Endothelial cell of umbilical vein (primary cell): ENCODE measurements at places on chromosomes 1 and 21. TPM values are rescaled to one million over a fixed set of nuclear protein-coding genes. Genes with fewer than 3 reads are reported as not detected.

VWA5B1 gene
- polyA plus RNA-seq, result not detected in 2 replicates

RIMS3 gene
- polyA plus RNA-seq, result 0.08 and 0.14 TPM in 2 replicates

DNAJC28 gene
- 0.19 and 0.32 TPM in 2 replicates for polyA plus RNA-seq

MCOLN3 gene
- 0.06 TPM in 1 of 2 replicates, not detected in the other for polyA plus RNA-seq

BTG3 gene
- polyA plus RNA-seq, result 15.9 and 18.1 TPM in 2 replicates

ETV3L gene
- polyA plus RNA-seq, result not detected in 2 replicates

FNDC5 gene
- polyA plus RNA-seq, result 0.14 and 0.49 TPM in 2 replicates

VANGL2 gene
- 0.01 TPM in 1 of 2 replicates, not detected in the other for polyA plus RNA-seq

CRP gene
- polyA plus RNA-seq, result not detected in 2 replicates

OR2T29 gene
- not detected in 2 replicates for polyA plus RNA-seq

KCNA2 gene
- not detected in 2 replicates for polyA plus RNA-seq

CACNA1S gene
- polyA plus RNA-seq, result not detected in 2 replicates

AJAP1 gene
- polyA plus RNA-seq, result not detected in 2 replicates

CAPN9 gene
- polyA plus RNA-seq, result not detected in 2 replicates

C1orf167 gene
- not detected in 2 replicates for polyA plus RNA-seq

PADI3 gene
- not detected in 2 replicates for polyA plus RNA-seq

SLC30A10 gene
- polyA plus RNA-seq, result not detected in 2 replicates

HES3 gene
- polyA plus RNA-seq, result not detected in 2 replicates

CADM3 gene
- polyA plus RNA-seq, result 6.0 and 6.9 TPM in 2 replicates

RHOU gene
- polyA plus RNA-seq, result 0.04 and 0.08 TPM in 2 replicates

PTTG1IP gene
- polyA plus RNA-seq, result 313 and 342 TPM in 2 replicates

CFAP298 gene
- polyA plus RNA-seq, result 15.8 and 17.6 TPM in 2 replicates

WNT9A gene
- 5.9 and 6.2 TPM in 2 replicates for polyA plus RNA-seq

TCHHL1 gene
- not detected in 2 replicates for polyA plus RNA-seq

TACSTD2 gene
- polyA plus RNA-seq, result 43.3 and 61.5 TPM in 2 replicates

FMO2 gene
- polyA plus RNA-seq, result not detected in 2 replicates
